ELF-1 (cell line): ENCODE measurements at places on chromosomes 7 and 10.

- DNase-seq, result no peak
These were observed 257.0 kb downstream of the CREB5 start for GRCh38 chr7:28669330-28669729.

- DNase-seq, result no peak
These were observed 132.9 kb downstream of the ZMIZ1 start for GRCh38 chr10:79201706-79202105.

- peak; percentile 27 for DNase-seq
These were observed 89.1 kb downstream of the NEUROD6 start for GRCh38 chr7:31251441-31251840.

DNA sequence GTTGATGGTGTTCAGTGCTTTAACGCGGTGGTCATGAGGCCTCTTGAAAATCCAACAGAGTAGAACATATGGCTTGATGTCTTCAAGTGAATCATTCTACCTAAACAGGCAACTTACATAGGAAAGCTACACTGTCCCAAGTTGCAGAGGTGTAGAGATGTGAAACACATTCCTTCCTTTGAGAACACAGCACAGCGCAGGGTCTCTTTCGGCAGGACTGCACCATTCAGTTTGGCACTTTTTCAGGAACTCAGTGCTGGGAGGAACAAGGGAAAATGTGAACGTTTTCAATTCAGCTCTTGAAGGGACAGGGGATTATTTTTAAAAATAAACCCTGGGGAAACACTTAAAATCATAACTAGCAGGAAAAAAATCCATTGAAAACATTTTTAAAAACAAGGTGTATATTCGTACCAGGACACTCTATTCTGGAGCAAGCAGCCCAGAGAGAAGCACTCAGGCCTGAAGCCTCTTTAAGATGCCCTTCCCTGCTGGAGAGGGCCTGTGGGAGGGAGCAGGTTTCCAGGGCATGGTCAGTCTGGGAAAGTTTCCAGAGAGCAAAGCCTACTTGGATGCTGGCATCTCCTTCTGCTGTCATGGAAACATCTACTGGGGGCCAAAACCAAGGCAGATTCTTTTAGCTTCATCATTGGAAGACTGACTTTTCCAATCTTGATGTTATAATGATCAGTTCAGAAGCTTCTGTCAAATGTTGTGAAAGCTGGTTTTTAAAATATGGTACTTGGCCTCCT, 60.4 kb upstream of the NPVF start:
- DNase-seq, result no peak

DNA sequence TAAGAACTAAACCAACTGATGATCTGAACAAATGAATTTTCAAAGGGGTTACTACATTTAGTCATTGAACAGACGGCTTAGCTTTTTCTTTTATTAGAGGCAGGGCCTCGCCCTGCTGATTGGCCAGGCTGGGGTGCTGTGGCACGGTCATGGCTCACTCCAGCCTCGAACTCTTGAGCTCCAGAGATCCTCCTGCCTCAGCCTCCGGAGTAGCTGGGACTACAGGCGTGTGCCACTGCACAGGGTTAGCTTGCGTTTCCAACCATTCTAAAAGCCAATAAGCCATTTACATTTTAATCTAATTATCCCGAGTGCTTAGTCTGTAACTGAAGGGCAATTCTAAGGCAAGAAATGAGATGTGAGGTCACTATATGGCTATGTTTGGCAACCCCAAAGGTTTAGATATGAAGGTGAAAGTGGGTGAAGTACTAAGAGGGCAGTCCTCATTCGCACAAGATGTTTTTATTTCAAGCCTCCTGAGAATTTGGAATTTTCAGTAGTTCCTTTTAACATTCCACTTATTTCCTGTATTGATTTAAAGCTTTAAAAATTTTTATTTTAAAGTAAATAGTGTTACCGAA, 1.6 kb upstream of the CDK13 start:
- no peak for DNase-seq

GRCh38 chr7:101970801-101971200, 153.4 kb downstream of the CUX1 start:
- no peak for DNase-seq

GRCh38 chr7:55575733-55576132, 3.4 kb upstream of the VOPP1 start:
- DNase-seq, result no peak

- DNase-seq, result no peak
These were observed 29.1 kb downstream of the NAPEPLD start for GRCh38 chr7:103119791-103120291.

GRCh38 chr10:29698773-29699490, 64.2 kb upstream of the SVIL start:
- DNase-seq, result no peak

GRCh38 chr10:58755677-58756076, 243.0 kb downstream of the BICC1 start:
- no peak for DNase-seq

DNA sequence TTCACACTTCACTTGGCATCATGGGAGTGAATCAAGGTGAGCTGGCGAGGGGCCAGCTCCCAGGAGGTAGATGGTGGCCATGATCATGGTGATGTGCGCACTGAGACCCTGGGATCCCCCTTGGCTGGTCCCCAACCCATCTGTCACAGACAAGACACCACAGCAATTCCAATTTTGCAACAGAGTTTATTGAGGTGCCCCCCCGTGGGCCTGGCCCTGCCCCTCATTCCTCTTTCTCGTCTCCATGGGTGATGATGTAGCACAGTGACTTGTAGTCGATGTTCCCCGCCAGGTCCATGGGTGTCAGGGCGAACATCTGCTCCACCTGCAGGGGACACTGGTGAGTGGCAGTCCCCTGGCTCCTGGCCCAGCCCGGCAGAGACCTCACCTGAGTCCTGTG, 2.4 kb downstream of the MYL7 start:
- no peak for DNase-seq

DNA sequence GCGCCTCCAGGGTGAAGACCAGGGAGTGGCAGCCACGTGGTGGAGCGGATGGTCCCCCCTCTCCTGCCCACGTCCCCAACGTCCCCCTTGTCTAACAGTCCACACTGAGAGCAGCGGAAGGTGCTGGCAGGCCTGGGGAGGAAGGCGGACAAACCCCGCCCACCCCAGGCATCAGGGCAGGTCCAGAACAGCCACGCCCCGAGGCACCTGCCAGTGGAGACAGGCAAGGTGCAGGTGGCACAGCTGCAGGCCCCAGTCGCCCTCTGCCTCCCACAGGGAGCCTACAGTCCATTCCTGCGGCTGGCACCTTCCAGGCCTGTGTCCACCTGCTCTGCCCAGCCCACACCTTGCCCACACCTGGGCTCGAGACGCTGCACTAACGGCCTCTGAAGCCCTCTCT, 24.9 kb downstream of the CYP2W1 start:
- DNase-seq, result no peak

DNA sequence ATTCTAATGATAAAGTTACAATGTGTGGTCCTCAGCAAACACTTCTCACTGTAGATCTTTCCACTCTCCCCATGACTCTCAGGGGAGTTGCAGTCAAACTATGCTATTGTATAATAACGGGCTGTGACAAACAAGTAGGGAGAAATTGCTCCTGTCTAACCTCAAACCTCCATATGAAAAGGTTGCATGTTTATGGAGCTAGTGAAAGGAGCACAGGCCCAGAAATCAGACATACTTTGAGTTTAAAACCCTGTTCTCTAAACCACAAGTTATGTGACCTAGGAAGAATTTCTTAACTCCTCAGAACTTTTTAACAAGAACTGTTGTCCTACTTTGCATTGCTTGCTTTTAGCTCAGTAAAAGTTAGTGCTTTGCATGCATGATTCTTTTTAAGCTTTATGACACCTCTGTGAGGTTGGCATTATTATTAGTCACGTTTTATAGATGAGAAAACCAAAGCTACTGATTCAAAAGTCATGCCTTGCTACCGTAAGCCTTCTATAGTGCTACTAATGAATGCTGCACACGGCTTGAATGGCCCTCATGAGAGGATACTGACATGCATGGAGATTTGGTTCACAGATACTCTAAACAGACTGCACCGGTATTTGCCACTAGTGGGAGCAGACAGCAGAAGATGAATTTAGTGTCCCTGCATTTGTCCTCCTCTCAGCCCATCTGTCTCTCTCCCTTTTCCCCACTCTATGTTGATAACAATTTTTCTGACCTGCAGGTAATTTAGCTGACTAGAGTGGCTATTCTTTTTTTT, 129.5 kb upstream of the PCGF5 start:
- no peak for DNase-seq

GRCh38 chr7:45216622-45217165, 59.1 kb downstream of the RAMP3 start:
- no peak for DNase-seq

DNA sequence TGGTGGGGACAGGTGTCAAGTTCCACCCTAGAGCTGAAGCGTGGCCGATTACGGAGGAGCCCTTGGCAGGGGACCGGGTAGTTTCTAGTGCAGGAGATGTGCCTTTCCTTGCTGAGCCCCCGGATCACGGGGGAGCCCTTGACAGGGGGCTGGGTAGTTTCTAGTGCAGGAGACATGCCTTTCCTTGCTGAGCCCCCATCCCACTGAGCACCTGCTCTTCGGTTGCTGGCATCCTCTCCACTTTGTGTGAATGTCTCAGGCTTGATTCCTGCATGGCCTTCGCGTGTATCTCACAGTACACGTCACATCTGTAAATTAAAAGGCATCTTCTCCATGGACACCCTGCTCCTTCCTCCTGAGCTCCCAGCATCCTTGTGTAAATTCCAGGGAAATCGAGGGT, 263.5 kb downstream of the ADARB2 start:
- DNase-seq, result no peak

- DNase-seq, result no peak
These were observed 1015.6 kb downstream of the KCNMA1 start for GRCh38 chr10:76621886-76622620.

DNA sequence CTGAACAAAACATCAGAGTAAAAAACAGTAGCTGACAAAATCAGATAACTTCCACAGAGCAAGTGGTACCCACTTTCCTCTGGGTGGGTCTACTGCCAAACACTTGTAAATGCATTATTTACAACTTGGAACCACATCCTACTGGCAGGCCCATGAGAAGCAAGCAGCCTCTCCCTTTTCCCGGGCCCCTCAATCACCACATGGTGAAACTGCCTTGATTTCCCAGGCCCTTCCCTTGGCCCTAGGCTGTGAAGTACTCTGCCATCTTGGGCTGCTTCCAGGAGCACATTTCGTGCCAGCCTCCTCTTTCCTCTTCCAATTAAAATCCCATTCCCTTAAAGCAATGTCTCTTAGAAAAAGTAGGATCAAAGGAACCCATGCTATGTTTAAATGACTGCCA, 71.4 kb downstream of the CUZD1 start:
- no peak for DNase-seq

- DNase-seq, result no peak
These were observed 17.8 kb downstream of the NAPEPLD start for GRCh38 chr7:103130901-103131624.

- DNase-seq, result no peak
These were observed 24.4 kb downstream of the ASNS start for GRCh38 chr7:97847791-97848190.

- no peak for DNase-seq
These were observed 201.6 kb upstream of the KLF6 start for GRCh38 chr10:3986493-3987142.

GRCh38 chr10:116105264-116105663, 167.7 kb downstream of the GFRA1 start:
- DNase-seq, result no peak

- no peak for DNase-seq
These were observed 7.5 kb downstream of the AS3MT start for GRCh38 chr10:102876747-102877153.

DNA sequence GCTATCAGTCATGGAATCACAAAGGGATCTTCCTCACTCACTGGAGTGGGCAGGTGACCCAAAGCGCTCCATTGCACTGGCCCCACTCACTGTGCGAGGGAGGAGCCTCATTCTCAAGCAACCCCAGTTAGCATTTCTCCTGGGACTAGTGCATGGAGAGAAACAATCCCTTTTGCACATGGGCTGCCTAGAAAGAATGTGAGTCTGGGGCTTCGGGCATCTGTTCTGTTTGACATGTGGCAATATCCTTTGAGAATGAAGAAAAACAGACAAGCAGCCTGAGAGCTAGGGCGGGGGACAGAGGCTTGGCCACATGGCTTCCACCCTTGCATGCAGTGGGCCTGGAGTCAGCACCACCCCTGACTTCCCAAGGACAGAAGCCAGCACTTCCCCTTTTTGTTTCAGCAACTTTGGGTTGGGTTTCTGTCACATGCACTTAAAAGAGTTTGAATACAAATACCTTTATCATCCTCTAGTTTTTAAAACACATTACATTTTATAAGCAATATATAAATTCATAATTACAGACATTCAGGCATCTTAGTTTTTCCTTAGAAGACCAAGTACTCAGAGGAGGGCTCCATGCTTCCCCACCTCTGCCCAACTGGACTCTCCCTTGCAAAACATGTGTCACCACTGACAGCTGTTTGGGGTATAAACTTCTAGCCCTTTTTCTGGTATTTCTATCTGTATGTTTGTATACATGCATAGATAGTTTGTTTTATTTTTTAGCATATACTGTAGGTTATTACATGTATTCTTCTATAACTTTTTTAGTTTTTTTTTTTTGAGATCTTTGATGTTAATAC, 73.8 kb downstream of the RBM20 start:
- DNase-seq, result peak; percentile 73

DNA sequence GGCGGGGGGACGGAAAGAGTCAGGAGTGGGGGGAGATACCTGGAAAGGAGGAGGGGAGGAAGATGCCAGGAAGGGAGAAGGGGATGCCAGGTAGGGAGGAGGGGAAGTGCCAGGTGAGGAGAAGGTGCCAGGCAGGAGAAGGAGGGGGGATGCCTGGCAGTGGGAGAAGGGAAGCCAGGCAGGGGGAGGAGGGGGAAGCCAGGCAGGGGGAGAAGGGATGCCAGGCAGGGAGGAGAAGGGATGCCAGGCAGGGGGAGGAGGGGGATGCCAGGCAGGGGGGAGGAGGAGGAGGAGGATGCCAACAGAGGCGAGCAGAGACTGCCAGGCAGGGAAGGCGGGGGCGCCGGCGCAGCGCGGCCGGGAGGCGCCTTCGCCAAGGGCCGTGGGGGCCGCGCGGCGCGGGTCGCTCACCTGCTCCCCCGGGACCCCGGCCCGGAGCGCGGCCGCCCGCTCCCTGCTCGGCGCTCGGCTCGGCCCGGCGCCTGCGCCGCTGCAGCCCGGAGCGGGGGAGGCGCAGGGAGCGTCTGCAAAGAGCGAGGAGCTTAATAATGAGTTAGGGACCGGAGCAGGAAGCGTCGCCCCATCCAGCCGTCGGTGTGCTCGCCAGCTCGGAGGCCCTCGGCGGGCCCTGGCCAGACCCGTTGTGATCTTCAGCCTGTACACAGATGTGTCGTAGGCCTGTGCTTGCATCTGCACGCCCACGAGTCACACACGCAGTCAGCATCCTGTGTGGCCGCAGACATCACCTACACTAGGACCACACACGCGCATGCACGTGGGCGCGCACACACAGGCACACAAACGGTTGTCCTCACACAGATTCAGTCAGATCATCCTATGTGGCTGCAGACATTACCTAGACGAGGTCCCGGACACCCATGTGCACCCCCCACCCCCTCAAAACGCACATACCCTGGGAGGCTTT, 28.4 kb upstream of the SMARCD3 start:
- peak; percentile 63 for DNase-seq

GRCh38 chr10:91477236-91477635, 67.1 kb downstream of the HECTD2 start:
- DNase-seq, result no peak
